NCI-H524 (cell line): ENCODE measurements at places on chromosomes 7 and 10.

- no peak for DNase-seq
Observed at GRCh38 chr7:157281221-157281998, 55.4 kb upstream of the DNAJB6 start.

DNA sequence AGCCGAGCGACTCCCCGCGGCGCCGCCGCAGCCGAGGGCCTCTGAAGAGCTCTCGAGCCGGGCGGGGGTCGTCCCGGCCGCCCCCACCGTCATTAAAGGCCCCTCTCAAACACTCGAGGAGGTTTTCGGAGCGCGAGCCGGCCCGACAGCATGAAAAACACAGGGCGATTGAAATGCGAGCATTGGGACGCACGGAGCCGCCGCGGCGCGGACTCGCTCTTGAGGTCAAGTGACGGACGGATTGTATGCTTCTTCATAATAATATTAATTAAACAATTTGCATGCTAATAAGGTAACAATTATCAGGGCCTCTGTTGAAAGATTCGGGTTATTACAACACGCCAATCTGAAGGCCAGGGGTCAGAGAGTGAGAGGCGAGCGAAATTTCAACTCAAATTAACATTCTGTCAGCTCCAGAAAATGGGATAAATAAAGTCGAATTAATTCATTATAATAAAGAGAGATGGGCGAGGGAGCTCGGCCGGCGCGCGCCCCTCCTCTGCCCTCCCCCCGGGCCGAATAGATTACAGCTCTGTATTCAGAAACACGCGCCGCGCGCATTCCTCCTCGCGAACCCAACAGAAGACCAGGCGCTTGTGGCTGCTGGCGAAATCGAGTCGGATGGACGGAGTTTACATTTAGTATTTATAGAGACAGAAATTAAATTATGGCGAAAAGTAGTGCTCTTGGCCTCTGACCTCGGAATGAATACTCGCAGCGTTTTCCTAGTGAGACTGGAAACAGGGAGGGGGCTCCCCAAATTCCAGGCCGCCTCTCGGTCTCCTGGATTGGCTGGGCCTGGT is 2.1 kb upstream of the UNCX start:
- peak; percentile 38 for DNase-seq

- DNase-seq: no peak
Observed at GRCh38 chr7:158774952-158775351, 54.4 kb downstream of the ESYT2 start.

DNA sequence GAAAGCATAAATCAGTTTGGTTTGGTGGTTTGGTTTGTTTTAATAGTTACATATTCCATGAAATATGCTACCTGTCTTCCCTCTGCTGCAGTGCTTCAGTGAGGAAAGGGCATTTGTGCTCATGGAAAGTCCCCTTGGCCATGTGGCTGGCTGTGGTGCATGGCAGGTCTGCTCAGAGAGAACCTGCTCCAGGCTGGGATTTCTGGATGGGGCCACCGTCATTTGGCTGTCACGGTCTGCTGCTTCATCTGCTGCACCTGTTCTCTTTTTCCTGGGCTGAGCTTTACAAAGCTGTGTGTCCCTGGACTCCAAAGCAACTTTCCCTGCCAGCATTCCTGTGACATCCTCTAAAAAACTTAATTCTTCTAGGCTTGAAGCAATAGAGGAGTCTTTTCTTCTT is 8.9 kb downstream of the CDK14 start:
- DNase-seq: peak; percentile 84
